Hematopoietic multipotent progenitor cell treated with erythropoietin and hydrocortisone succinate and interleukin-3 and kit ligand, for 8 days (in vitro differentiated cells): ENCODE measurements at places on chromosomes 13 and 19.
A peak's percentile ranks its signal among the peaks of the same experiment; 100 is the strongest.

DNA sequence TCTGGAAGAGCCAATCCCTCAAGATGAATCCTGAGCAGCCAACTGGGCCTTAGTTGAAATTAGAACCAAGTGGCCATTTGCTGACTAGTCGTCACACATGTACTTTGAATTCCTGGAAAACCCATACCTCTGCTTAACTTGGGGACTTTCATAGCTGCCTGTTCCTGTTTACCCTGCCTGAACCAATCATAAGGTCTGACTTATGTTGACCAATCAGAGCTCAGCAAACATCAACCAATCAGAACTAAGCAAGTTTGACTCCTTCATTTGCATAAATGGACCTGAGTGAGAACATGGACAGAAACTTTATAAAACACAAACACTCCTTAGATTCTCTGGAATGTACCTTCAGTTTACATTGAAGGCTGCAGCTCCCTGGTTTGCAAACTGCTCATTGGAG lies 50.8 kb downstream of the LATS2 start:
- DNase-seq = peak; percentile 60

- peak; percentile 39 for DNase-seq
Measured at GRCh38 chr13:29849071-29849631, 1.3 kb downstream of the UBL3 start.

DNA sequence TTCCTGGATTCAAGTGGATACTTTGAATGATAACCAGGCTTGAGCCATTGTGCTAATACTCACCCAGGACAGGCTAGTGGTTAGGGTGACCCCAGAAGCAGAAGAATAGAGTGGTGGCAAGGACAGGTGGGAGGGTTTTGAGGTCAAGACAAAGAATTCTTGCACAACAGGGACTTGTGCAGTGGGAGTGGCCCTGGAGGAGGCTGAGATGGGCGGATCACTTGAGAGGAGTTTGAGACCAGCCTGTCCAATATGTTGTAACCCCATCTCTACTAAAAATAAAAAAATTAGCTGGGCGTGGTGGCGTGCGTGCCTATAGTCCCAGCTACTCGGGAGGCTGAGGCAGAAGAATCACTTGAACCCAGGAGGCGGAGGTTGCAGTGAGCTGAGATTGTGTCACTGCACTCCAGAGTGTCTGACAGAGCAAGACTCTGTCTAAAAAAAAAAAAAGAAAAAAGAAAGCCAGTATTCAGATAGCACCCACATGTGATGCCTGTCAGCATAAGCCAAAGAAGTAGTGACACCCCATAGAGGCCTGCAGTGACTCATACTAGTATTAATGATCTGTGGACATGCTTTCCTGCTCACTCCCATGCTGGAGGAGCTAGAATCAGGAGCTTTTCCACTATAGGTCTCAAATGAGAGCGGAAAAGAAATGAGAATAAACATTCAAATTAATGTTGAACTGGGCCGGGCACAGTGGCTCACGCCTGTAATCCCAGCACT lies 78.7 kb downstream of the RNF17 start:
- no peak for DNase-seq

DNA sequence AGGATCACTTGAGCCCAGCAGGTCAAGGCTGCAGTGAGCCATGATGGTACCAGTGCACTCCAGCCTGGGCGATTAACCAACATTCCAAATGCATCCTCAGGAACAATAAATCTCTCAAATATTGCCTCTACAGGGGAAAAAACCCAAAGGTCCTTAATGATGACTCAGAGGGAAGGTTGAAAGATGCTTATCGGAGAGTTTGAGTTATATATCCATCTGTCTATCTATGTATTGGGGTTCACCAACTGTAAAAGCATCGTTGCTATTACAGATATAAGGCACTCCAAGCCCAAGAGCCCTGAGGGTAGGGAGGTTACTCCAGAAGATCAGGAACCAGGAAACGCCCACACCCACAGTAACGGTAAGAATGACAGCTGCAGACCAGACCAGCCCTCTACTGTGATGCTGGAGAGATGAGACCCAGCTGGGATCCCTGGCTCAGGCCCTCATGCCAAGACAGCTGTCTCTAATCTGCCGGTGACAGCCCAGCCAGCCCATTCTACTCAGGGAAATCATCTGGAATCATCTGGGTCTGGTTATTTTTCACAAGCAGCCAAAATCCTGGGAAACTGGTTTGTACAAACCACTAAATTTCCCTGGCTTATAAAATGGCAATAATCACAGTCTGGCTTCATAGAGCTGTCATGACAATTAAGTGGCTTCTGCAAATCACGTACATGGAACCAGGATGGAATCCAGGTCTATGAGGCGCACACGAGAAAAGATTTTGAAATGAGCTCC lies 23.8 kb downstream of the TEX101 start:
- DNase-seq = peak; percentile 51

GRCh38 chr13:22569811-22570210 lies 611.0 kb upstream of the SGCG start:
- DNase-seq = no peak

- DNase-seq = peak; percentile 61
Measured at GRCh38 chr19:54325194-54325621, 12.2 kb upstream of the LILRA5 start.

GRCh38 chr13:43785650-43786471 lies 911 bp downstream of the ENOX1 start:
- peak; percentile 6 for DNase-seq

DNA sequence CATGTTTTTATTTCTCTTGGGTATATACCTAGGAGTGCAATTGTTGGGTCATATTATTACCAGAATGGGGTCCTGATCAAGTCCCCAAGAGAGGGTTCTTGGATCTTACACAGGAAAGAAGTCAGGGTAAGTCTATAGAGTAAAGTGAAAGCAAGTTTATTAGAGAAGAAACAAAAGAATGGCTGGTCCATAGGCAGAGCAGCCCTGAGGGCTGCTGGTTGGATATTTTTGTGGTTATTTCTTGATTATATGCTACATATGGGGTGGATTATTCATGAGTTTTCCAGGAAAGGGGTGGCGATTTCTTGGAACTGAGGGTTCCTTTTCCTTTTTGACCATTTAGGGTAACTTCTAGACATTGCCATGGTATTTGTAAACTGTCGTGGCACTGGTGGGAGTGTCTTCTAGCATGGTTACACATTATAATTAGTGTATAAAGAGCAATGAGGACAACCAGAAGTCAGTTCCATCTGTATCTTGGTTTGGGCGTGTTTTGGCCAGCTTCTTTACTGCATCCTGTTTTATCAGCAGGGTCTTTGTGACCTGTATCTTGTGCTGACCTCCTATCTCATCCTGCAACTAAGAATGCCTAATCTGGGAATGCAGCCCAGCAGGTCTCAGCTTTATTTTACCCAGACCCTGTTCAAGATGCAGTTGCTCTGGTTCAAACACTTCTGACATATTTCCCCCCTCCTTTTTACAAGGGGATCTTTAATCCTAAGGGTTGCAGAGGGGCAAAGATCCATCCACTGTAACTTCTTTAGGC lies 41.1 kb downstream of the CEACAM1 start:
- DNase-seq = peak; percentile 56

DNA sequence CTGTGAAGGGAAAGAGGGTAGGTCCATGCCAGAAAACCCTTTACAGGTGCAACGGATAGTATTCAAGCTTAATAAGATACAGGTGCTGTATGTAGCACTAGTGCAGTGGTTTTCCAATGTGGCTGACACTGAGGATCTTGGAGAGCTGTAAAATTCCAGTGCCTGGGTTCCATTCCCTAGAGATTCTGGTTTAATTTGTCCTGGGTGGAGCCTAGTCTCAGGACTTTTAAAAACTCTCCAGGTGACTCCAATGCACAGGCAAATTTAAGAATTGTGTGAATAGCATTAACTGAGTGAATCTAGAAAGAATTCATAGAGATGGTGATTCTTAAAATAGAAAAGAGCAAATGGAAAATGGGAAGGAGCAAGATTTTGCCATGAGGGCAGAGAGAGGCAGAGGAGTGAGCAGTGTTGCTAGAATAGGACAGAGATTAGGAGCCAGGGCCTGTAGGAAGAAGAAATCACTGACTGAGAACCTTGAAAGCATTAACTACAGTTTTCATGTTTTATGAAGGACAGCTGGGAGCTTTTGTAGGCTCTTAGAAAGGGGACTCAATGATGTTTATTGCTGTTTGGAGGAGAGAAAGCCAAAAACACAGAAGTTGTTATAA lies 261.8 kb downstream of the DLEU7 start:
- no peak for DNase-seq

GRCh38 chr13:108632649-108633167 lies 3.3 kb downstream of the MYO16 start:
- DNase-seq = no peak

- DNase-seq = no peak
Measured at GRCh38 chr13:99507054-99507453, 5.8 kb downstream of the TM9SF2 start.

GRCh38 chr13:52414963-52415362 lies 9.0 kb upstream of the THSD1 start:
- no peak for DNase-seq

DNA sequence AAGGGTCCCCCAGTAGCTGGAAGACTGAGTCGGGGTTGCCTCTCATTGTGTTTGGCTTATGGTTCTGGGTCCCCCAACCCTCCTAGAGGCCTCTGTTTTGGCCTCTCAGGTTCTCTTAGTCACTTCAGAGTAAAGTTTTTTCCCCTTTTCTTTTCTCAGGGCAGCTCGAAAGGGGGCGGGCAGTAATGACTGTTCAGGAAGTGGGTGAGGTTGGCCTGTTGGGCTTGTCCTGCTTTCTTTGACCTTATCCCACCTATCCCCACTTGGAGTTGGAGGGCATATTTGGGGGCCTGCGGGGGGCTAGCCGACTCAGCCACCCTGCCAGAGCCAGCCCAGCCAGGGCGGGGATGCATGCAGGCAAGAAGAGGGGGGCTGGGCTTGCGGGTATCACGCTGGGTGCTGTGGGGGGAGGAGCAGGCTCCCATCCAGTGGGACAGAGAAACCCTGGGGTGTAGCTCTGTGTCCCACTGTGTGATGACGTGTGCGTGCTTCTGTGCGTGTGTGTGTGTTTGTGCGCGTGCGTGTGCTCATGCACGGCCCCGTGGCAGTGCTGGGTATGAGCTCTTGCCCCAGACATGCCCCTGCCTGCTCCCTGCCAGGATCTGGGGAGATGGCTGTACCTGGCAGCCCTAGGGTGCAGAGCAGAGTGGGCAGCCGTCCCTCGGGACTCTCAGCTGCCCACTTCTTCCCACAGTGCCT lies 1.4 kb downstream of the CIC start:
- peak; percentile 86 for DNase-seq

DNA sequence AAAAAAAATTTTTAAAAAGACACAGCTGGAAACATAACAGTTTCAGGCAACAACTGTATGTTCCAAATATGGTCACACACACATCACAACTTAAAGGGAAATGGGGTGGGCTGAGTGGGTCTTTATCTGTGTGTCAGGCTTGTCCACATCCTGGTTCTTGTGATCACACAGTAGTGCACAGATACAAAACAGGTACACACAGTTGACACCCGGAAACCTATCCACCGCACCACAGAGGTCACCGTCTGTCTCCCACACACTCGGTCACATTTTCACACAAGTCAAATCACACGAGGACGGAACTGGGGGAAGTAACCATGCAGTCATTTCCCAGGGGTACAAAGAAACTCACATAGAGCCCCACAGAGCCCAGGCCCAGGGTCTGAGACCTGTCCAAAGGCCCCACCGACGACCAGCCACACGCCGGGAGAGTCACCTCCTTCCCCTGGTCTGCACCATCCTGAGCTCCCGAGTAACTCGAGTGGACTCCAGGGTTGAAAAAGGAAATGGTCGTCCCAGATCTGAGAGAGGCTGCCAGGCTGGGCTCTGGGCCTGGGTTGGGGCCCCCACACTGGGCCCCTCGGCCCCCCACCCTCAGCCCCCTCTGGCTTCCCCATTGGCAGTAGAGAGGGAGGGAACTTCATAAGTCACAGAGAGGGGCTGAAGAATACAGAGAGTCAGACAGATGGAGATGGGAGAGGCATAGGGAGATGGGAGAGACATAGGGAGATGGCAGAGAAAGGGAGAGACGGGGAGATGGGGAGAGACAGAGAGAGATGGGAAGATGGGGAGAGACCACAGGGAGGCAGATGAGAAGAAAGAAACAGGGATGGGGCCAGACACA lies 1.3 kb upstream of the PPAN start:
- peak; percentile 81 for DNase-seq

- no peak for DNase-seq
Measured at GRCh38 chr13:37656247-37656940, 57.8 kb upstream of the POSTN start.

DNA sequence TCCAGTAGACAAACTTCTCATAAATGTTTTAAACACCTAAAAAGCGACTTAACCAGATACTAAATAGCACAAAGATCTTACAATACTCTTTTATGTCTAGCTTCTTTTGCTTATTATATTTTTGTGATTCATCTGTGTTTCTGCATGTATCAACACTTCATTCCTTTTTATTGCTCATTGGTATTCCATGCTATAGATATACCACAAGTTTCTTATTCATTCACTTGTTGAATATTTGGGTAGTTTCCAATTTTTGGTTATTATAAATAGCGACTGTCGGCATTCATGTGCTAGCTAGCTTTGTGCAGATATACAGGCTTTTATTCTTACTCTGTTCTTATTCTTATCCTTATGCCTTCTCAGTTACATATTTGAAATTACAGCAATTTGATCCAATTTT lies 50.0 kb upstream of the RGCC start:
- DNase-seq = no peak

DNA sequence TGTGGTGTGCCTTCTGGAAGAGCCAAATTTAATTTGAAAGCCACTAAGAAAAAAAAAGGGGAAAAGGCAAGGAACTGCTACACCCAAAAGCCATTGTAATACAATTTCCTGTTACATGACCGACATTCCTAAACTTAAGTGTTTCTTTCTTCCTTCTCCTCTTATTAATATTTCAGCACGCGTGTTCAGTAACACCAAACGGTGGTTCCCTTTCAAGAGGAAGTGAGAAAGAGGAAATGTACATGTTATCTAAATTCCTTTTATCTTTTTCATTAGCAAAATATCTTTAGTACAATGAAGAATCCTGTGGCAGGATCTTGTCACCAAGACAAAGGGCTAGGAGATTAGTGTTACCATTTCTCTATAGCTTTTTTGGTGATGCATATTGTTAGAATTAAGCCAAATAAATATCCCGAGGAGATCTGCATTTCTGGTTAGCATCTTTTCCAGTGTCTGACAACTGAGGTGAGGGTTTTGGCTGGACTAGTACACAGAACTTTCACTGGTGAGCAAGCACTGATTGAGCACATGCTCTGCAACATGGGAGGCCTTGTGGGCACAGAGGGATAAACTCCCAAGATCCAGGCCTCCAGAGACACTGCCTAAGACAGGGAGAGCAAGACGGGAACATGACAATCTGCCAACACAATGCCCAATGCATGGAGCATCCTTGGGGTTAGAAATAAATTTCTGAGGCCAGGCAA lies 22.1 kb downstream of the LATS2 start:
- no peak for DNase-seq

GRCh38 chr19:4172861-4173473 lies 9.4 kb downstream of the SIRT6 start:
- DNase-seq = peak; percentile 49

- DNase-seq = no peak
Measured at GRCh38 chr13:51261610-51262249, 39.5 kb downstream of the FAM124A start.
